ENCODE measurements at places on chromosomes 1 and 21.

- DNase-seq: no peak
These were observed 55.9 kb downstream of the HNRNPR start for GRCh38 chr1:23288201-23288600.

- DNase-seq: no peak
These were observed 12.1 kb upstream of the DIPK1A start for GRCh38 chr1:92973203-92973897.

DNA sequence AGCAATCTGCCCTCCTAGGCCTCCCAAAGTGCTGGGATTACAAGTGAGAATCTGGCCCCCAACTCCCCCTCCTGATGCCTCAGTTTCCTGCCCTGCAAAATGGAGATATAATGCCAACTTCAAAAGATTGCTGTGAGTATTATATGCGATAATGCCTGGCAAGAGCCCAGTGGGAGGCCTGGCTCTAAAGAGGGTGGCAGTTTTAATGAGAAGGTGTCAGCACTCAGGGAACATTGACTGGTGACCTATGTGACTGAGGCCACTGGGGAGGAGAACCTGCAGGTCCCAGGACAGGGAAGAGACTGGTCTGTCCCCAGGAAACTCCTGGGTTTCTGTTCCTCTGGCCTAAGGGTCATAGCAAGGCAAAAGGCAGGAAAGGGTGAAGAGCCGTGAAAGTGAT is 11.0 kb downstream of the HSPG2 start:
- DNase-seq: no peak

DNA sequence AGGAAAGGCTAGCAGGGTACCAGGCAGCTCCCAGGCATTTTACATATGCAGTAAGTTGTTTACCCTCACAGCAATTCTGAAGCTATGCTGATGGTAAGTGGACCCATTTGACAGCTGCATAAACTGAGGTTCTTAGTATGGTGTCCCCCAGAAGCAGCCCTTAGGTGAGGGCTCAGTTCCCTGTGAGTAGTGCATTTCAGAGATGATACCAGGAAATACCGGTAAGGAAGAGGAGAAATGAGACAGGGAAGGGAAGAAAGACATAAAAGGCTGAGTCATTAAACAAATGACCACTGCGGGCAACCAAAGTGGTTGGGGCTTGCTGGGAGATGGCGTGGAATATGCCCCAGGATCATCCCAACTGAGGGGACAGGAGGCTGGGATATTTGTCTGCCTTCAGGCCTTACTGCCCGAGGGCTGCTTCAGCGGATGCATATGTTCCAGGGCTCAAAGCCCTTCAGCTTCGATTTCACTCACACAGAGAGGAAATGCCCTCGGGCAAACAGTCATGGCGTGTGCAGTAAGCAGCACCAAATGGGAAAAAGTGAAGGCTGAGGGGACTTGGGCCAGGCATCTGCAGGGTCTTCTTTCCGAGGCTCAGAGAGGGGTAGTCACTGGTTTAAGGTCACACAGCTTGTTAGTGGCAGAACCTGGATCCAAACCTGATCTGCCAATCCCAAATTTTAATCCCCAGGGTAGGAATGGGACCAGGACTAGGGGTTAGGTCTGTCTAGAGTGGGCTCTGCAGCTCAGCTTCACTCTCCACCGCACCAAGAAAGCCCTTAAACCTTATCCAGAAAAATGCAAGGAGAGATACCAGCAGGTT is 133.7 kb upstream of the RUNX3 start:
- DNase-seq: peak; percentile 17

GRCh38 chr1:79741720-79742421 is 735.3 kb upstream of the ADGRL4 start:
- DNase-seq: no peak

GRCh38 chr1:20684651-20685050 is 23.5 kb upstream of the DDOST start:
- no peak for DNase-seq

DNA sequence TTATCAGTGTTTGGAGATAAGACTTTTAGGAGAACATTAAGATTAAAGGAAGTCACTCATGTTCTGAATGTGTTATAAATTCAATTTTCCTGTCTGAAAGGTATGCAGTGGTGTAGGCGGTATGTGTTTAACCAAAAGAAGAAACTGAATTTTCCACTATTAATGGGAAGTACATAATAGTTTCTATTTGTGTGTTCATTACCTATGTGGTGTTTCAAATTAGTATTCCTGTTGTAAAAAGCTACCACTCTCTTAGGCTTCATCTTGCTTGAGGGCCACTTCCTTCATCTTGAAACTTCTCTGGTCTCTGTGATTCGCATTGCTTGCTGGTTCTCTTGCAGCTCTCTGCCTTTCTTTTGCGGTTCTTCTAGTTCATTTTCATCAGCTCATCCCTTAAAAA is 123.4 kb downstream of the HLX start:
- no peak for DNase-seq

DNA sequence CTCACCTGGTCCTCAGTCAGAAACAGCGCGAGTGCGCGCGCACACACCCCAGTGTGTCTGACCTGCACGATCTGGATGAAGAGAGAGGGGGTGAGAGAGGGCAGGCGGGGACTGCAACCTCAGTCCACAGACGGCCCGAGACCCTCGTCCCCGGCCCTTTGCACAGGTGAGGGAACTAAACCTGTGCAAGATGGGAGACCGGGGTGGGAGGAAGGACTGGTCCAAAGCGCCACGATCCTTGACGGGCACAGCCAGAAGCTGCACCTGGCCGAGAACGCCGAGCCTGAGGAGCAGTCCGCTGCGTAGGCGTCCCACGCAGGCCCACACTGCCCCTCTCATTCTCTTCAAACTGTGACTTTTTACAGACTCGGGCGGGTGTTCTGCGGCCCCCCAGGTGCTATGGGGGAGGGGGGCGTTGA is 519 bp upstream of the IQCC start:
- DNase-seq: no peak

- DNase-seq: no peak
These were observed 754.0 kb upstream of the ADGRL4 start for GRCh38 chr1:79760531-79760930.

DNA sequence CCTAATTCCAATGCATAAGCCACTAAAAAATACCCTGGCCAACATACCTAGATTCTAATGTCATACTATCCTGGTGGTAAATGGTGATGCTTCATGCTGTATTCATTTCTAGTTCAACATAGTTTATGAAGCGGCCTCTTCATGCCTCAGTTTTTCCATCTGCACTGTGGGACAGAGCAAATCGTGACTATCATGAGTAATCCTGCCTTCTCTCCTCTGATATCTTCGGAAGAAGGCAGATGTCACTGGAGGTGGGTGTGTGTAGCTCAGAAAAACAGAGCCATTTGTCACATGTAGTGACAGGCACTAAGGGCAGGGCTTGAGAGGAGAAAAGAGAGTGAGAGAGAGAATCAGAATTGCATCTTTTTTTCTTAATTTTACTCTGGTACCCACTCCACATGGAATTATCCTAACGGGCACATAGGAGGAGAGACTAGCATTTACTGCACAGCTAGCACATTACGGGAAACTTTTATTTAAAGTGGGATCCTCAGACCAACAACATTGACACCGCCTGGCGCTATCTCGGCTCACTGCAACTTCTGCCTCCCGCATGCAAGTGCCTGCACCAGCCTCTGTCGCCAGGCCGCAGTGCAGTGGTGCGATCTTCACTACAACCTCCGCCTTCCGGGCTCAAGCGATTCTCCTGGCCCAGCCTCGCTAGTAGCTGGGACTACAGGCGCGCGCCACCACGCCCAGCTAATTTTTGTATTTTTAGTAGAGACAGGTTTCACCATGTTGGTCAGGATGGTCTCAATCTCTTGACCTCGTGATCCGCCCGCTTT is 78.4 kb upstream of the KCNA3 start:
- DNase-seq: no peak

GRCh38 chr1:77051425-77051824 is 167.8 kb downstream of the PIGK start:
- DNase-seq: no peak

GRCh38 chr1:18954270-18955071 is 2.0 kb downstream of the IFFO2 start:
- no peak for DNase-seq

- peak; percentile 48 for DNase-seq
These were observed 1.3 kb downstream of the NEK7 start for GRCh38 chr1:198157847-198158725.

DNA sequence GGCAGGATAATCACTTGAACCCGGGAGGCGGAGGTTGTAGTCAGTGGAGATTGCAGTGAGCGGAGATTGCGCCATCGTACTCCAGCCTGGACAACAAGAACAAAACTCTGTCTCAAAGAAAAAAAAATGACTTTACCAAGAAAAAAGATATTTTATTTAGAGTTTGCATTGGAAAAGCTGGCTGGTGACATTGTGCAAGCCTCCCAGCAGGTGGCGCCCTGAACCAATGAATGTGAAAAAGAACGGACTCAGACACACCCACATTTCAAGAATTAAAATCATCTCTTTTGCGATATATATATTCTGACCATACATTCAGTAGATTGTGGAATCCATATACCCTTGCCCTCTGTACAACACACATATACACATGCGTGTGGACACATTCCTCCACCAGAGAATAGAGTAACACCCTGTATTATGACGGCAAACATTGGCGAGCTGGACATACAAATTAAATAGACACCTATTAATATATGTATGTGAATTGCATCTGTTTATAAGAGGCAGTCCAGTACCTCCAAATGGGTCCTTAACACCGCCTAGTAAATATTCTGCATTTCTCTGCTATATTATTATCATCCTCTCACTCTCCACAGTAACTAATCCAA is 39.0 kb upstream of the CADM3 start:
- DNase-seq: peak; percentile 61

- DNase-seq: peak; percentile 93
These were observed 49.3 kb upstream of the PSEN2 start for GRCh38 chr1:226820941-226821718.

DNA sequence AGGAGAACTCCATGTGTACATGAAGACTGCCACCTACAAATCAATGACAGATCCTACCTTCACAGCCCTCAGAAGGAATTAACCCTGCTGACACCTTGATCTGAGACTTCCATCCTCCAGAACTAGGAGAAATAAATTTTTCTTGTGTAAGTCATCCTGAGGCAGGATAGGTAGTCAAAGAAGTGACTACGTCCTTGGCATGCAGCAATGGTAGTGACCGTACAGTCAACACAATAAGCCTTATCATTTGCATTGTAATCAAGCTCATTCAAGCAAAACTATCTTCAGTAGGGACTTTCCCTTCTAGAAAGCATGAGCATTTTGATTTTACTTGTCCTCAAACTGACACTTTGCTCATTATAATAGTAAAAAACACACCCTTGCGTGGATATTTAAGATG is 64.0 kb upstream of the KCNK1 start:
- peak; percentile 0 for DNase-seq

- peak; percentile 84 for DNase-seq
These were observed 125.0 kb downstream of the LYPLAL1 start for GRCh38 chr1:219298571-219299148.

- no peak for DNase-seq
These were observed 3.9 kb upstream of the CLSPN start for GRCh38 chr1:35773711-35774110.

- DNase-seq: no peak
These were observed 2.9 kb downstream of the CACHD1 start for GRCh38 chr1:64472805-64473204.

- no peak for DNase-seq
These were observed 11.1 kb downstream of the COL18A1 start for GRCh38 chr21:45415943-45416611.

- peak; percentile 70 for DNase-seq
These were observed 21.0 kb upstream of the PARP1 start for GRCh38 chr1:226428791-226429461.

DNA sequence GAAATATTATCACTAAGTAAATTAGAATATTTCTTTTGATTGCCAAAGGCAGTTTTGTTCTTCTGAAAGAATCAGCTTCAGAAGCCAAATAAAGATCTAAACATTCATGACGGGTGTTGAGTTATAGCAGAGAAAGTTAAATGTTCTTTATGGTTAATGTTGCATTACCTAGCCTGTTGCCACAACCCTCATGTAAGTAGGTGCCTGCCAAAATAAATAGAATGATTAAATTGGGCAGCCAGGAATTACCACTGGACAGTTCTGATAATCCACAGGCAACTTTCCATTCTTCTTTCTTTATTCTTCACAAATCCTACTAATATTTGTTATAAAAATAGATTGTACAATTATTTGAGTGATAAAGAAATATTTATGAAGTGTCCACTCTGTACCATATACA is 217.9 kb upstream of the NRIP1 start:
- no peak for DNase-seq

GRCh38 chr1:80673935-80674597 is 1126.7 kb upstream of the ADGRL2 start:
- no peak for DNase-seq

DNA sequence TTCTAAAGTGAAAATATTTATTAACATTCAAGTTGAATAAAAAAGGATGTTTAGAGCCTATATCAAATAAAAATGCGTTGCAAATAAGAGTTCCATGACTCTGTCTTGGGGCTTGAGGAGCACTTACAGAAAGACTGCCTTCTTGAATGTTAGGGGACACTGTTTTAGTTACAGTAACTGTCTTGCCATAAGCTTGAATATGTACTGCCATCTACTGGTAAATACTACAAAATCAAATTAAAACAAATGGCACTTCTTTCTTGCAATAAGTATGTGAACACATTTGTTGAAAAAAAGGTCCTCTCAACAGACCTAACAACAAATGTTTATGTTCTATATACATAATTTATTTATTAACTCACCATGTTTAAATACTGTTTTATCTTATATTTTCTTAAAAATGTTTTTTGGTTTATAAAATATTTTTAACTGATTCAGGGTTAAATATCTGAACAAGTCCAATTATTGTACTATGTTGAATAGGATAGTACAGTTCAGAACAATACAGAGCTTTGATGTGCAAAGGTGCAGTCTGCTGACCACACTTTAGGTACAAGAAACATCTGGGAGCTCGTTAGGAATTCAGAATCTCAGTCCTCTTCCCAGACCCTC is 199.5 kb downstream of the LRRIQ3 start:
- DNase-seq: peak; percentile 42

- no peak for DNase-seq
These were observed 368.1 kb downstream of the DUSP10 start for GRCh38 chr1:221373795-221374194.

DNA sequence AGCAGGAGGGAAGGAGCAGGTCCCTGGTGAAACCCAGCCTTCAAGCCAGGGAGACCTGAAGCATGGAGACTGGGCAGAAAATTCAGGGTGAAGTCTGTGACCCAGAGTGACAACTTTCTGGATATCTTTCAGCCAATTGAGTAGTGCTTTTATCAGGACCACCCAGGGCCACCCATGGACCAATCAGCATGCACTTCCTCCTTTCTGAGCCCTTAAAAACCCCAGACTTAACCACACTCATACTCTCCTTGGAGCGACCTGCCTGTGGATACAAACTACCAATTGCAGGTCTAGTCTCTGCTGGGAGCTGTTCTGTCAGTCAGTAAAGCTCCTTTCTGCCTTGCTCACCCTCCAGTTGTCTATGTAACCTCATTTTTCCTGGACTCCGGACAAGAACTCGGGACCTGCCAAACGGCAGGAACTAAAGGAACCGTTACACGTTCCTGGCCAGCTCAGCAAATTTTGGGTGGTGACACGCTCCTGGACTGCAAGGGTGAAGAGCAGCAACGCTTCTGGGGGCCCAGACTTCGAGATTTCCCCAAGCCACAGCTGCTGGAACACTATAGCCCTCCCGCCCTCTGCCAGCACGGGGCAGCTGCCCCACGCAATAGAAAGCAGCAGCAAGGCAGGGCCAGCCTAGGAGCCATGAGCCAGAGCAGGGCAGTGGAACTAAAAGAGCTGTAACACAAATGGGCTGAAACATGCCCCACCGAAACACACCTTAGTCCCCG is 1183.4 kb downstream of the AMY1C start:
- no peak for DNase-seq

All from fibroblast of skin of right biceps (primary cell).